ENCODE measurements at places on chromosomes 16 and 17.

GRCh38 chr17:45233423-45233924 lies 11.8 kb downstream of the FMNL1 start:
- no peak for DNase-seq

- DNase-seq = no peak
These were observed 261.8 kb upstream of the PSMD7 start for GRCh38 chr16:74034862-74035261.

- no peak for DNase-seq
These were observed 2.2 kb downstream of the PRSS53 start for GRCh38 chr16:31086629-31086906.

DNA sequence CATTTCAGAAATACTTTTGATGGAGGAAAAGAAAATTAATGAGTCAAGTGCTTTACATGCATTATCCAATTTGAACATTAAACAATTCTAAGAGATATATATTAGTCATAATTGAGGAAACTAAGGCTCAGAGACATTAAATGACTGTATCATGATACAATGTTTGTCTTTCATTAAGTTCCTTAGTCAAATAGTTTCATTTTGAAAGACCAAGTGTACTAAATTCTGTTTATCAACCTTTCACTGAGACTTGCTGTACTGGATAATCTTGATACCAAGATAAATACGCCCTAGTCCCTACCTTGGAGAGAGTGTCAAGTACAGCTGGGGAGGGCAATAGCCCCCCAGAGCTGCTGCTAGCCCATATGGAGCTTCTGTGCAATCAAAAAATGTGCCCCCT lies 24.2 kb downstream of the TOM1L2 start:
- DNase-seq = no peak

- DNase-seq = no peak
These were observed 55.8 kb downstream of the MYH10 start for GRCh38 chr17:8574687-8575086.

DNA sequence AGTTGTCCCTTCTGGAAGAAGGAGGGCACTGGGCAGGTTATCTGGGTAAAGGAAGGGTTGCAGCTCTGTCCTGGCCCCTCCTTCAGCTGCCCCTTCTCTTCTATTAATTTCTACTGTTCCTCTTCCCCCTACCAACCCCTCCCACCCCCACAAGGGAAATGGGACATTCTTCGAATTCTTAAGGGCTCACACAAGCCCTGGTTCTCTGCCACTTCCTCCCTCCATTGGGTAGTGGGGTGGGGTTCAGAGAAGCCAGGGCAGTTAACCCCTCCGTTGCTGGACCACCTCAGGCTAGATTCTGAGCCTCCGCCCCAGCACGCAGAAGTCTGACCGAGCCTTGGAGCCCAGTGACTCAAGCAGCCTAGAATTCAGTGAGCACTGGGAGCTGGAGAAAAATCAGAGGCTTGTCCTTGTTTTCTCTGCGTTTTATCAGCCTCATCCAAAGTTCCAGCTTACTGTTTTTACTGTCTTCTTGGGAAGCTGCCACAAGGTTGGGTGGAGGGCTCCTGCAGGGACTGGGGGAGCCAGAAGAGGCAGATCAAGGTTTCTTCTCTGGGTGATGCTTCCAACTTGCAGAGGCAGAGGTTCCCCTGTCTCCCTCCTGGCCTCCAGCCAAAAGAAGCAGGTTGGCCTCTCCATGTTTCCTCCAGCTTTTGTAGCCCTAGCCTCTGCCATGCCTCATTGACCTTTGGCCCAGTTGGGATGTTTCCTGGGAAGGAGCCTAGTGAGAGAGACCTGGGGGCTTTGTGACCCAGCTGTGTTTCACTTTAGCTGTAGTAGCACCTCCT lies 10.2 kb downstream of the LASP1 start:
- DNase-seq = no peak

DNA sequence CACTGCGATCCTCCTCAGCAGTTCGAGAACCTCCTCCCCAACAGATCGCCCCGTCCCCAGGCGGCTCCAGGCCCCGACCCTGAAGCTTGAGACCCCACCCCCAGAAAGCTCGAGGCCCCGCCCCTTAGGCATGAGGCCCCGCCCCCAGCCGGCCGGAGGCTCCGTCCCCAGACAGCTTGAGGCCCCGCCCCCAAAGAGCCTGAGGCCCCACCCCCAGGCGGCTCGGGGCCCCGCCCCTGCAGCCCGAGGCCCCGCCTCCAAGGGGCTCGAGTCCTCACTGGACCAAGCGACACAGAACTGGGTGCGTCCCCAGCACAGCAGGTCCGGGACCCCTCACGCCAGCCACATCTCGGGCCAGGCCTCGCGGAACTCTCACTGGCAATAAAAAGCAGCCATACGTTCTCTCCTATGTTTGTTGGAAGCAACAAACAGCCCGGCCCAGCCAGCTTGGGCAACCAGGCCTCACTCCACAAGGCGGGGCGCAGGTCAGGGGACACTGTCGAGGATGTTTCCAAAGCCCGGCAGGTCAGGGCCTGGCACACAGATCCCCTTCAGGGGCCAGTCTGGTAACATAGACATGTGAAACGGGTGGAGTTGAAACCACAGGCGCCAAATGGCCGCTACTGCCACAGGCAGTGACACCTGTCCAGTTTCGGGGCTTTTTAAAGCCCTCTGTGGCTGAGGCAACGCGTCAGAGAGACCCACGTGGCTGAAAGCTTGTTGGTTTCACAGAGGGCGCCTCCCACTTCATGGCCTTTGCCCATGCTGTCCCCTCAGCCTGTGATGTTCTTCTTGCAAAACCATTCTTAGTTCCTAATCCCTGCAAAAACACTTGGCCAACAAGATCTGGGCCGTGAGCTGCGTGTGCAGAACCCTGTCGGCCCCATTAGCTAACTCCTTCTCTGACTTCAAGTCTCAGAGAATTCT lies 224.2 kb downstream of the PARN start:
- no peak for DNase-seq

- DNase-seq = no peak
These were observed 55.5 kb downstream of the ANKFY1 start for GRCh38 chr17:4208238-4208637.

- no peak for DNase-seq
These were observed 232.5 kb downstream of the MSI2 start for GRCh38 chr17:57488856-57489255.

- no peak for DNase-seq
These were observed 140.7 kb downstream of the KATNIP start for GRCh38 chr16:27690608-27691007.

DNA sequence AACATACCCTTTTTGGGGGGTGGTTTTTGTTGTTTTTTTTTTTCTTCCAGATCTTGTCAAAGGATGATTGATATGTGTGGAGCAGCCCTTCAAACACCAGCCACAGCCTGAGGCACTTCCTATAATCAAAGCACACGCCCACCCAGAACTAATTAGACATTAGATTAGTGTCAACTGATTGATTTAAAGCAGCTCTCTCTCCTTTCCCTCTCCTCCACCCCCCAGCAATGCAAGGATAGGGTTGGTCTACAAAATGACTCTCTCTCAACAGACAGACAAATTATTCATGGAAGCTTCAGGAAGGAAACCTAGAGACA lies 250.3 kb upstream of the SOX9 start:
- DNase-seq = no peak

- no peak for DNase-seq
These were observed 67.6 kb upstream of the SREBF1 start for GRCh38 chr17:17904166-17905035.

DNA sequence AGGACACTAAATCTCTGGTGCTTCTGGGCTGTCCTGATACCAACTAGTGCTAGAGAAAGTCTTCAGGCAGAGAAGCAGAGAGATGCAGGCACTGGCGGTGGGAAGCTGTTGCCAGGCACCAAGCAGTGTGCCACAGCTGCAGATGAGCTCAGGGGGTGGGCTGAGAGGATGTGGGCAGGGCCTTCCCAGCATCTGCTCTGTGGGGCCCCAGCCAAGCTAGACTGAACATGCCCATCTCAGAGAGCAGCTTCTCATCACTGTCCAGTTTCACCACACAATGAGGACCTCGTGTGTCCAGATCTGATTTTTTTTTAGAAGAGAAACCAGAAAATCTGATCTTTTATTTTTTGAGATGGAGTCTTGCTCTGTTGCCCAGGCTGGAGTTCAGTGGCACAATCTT lies 17.1 kb downstream of the PSKH1 start:
- no peak for DNase-seq

DNA sequence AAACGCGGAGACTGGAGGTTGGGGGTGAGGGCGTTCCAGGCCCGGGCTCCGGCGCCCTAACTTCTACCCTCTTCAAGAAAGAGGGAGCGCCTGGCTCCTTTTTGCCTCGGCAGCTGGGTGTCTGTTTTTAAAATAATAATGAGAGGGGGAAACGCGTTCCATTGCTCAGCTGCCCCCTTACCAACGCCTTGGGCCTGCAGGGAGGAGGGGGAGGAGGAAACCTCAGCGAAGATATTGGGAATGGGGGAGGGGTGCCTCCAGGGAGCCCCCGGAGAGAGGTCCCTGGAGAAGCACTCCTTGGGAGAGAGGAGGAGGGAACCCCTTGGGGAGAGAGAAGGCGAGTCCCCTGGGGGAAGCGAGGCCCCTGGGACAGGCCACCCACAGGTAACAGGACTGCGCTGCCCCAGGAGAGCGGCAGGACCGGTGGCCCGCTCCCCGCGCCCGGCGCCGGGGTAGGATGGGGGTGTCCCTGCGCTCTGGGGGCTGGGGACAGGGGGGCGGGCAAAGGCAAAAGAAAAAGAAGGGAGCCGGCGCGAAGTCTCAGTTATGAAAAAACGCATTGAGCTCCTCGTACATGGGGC lies 2.7 kb downstream of the NEUROD2 start:
- DNase-seq = no peak

DNA sequence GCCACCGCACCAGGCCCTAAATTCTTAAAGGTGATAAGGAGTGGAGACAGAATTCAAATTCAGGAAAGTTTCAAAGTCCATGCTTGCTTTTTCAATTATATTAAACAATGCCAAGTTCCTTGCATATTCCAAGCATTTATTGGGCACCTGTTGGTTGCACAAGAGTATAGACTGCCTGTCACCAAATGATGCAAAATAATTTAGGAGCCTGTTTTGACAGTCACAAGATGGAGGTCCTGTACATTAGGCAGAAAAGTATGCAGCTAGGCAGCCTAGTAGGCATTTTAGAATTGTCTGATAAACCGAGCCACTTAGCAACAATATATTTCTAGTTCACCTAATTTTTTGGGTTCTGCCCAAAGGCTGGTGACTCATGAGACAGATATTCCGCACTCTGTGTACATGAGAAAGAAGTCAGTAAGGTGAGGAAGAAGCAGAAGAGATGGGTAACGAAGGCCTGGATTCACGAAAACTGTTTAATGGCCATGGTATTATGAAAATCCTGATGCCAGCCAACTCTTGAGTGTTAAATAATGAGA lies 7.3 kb downstream of the ACACA start:
- no peak for DNase-seq

DNA sequence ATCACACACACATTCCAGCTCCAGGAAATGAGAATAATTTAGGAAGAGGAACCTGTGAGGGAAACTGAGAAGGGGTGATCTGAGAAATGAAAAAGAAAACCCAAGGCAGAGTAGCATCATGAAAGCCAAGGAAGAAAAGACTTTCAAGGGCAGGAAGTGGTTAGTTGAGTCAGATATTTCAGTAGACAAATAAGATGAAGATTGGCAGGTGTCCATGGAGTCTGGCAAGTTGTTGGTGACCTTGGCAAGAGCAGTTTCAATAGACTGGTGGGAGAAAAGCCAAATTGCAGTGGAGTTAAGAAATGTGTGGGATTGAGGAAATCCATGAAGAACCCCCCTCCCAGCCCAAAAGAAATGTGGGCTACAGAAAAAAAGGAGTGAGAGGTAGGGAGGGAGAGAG lies 10.7 kb downstream of the GNAO1 start:
- no peak for DNase-seq

DNA sequence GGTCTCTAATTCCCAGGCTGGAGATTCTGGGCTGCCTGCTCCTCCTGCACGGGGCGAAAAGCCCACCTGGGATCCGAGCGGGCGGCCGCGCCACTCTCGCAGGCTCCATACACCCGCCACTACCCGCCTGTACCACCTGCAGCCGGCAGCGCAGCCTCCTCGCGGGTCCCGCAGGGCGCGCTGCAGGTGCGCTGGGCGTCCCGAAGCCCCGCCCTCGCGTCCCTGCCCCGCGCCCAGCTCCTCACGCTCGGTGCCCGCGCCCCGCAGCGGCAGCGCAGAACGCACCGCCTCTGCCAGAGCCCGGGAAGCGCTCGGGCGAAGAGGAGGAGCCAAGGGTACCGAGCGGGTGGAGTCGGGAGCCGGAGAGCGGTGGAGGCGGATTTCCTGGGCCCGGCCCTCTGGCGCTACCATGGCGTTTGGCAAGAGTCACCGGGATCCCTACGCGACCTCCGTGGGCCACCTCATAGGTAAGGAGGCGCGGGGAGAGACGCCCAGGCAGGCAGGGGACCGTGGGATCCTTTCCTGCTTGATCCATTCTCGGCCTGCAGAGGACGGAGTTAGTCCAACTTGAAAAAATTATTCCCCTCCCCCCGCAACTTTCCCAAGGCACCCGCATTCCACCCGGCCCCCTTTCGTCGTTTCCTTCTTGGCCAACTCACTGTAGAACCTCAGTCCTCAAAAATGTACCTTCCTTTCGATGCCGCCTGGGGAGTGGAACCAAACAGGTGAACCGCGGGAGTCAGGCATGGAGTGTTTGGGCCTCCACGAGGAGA lies at the start of gene TOM1L1:
Gene TOM1L1 (plus strand): TSS at position 396 of the 773 bp plus-strand sequence. CDS start 14 bp downstream, at position 410.
- DNase-seq = no peak

GRCh38 chr16:51392521-51393187 lies 241.6 kb upstream of the SALL1 start:
- DNase-seq = no peak

DNA sequence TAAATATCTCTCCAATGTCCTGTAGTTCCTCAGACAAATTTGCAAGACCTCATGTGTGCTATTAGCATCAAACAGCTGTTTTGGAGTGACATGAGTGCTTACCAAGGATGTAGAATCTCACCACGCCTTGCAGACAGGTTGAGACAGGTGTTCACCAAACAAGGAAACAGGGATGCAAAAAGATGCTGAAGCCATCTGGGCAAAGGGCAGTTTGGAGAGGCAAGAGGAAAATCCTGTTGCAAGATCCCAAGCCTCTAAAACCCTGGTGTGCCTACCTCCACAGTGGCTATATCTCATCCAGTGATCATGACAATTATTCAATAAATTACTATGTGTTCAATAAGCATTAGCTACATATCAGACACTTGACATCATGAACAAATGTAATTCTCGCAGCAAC lies 373.7 kb downstream of the SOX9 start:
- no peak for DNase-seq

GRCh38 chr16:81366316-81366932 lies 51.7 kb downstream of the GAN start:
- DNase-seq = no peak

DNA sequence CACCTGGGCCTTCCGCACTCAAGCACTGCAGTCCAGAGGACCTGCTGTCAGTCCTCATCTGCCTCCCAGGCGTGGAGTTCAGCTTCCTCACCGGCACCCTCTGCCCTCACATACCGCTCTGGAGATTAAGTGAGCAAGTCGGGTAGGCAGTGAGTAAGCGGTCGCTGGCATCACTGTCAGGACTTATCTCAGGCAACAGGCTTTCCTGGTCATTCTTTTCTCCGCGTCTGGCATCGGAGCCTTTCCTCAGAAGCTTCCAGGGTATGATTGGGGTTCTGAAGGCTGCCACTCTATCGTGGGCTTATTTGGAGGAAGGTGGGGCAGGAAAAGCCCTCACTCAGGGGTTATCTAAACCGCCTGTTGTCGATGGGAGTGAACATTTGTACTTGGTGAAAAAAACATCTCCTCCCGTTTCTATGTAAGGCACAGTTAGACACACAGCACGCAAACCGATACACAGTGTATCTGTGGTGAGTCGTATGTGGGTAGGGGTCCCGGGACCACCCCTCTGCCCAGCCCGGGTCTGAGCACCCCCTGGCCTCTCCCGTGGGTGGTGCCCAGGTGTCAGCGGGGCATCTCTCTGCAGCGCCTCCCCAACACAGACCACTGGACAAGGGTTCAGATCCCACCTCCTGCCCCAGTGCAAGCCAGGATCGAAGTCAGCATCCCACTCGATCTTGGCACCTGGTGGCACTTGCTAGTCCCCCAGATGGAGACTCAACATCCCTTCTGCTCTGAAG lies 92.5 kb upstream of the PLCG2 start:
- no peak for DNase-seq

Data from stimulated activated CD8-positive, alpha-beta memory T cell treated with anti-CD3 and anti-CD28 coated beads, Interleukin-7, amount 100 ng/mL, for 24 hours (primary cell).